ENCODE measurements at places on chromosomes 13 and 19.

- DNase-seq: peak; percentile 22
Observed at GRCh38 chr19:47280183-47280797, 5.6 kb downstream of the INAFM1 start.

GRCh38 chr19:36013280-36014011, 567 bp downstream of the ALKBH6 start:
- DNase-seq: no peak

- no peak for DNase-seq
Observed at GRCh38 chr19:10399878-10400277, 3.5 kb downstream of the CDC37 start.

DNA sequence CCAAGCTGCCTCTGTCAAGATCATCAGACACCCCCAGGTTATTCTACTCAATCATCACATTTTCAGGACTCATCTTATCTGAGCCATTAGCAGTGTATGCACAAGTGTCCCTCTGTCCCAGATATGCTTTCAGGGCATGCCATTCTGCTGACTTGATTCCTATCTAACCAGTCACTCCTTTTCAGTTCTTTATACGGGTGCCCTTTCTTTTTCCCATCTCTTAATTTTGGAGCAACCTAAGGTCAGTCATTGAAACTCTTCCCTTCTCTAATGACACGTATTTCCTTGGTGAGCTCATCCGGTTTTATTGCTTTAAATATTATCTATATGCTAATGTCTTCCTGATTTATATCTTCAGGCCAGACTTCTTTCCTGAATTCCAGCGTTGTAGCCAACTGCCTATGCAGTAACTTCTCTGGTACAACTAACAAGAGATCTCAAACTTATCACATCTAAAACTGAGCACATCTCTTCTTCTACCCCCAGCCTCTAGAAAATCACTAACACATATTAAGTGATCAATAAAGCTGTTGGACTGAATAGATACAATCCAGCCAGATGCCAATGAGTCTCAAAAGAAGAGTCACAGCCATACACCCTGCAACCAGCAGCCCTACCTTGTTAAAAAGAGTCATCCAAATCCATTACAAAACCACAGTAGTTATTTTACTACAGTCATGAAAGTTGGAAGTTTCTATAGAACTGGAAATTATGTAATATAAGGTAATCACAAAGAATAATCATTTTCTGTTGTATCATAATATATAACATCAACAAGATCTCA, 58.8 kb downstream of the DCLK1 start:
- DNase-seq: no peak

DNA sequence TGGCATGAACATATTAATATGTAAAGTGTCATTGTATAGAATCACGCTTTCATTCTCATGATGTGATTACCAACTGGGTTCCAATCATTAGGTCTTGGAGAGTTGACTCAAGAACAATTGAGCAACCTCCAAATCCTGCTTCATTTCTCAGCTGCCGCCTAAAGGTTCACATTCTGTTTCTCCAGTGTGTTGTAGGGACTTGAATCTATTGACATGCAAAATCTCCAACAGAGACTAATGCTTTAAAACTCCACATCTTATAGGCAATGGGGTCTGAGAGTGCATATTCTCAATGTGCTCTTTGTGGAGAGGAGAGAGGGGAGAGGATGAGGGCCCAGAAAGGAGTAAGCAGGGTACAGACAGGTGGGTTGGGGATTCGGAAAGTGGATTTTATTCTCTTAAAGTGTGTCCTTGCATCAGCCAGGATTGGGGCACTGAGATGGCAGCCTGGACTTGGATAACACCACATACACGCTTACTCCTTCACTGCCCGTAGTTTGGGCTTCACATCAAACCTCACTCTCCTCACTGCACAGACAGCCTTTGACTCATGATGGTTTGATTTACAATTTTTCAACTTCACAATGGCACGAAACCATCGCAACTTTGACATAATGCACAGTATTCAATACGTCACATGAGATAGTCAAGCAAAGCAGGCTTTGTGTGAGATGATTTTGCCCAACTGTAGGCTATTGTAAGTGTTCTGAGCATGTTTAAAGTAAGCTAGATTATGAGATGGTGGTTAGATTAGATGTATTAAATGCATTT, 241.3 kb upstream of the IRS2 start:
- no peak for DNase-seq

DNA sequence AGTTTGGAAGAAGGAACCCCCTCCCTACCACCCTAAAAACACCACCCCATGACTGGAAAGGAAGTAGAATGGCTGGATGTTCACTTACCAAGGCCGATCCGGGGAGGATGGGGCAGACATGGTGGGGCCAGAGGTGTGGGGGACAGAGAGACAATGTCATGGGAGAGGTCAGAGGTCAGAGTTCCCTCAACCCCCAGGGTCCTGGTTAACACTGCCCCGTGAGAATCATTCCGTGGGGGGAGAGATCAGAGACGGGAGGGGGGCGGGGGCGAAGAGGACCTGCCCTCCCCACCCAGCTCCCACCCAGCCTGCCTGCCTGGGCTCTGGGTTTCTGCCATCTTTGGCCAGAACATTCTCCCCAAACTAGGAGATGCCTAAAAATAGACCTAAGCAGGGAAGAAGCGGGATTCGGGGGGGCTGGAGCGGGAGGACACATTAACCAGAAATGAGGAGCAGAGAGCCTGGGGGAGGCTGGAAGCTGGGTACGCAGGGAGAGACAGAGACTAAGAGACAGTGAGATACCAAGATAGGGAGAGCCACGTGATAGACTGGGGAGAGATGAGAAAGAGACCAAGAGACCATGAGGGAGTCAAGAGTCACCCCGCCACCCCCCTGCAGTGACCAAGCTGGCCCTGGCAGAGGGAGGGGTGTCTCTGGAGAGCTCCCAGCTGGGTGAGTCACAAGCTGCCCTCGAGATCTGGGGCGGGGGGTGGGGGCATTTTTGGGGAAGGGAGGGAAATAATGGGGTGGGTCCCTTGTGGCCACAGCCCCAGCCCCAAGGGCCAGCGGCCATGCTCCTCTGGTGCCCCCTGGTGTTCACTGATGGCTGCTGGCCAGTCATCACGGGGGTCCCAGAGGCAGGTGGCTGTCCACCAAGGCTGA, 6.1 kb upstream of the KANK2 start:
- DNase-seq: peak; percentile 85

- DNase-seq: no peak
Observed at GRCh38 chr13:27171244-27171826, at the start of gene USP12. USP12 (minus strand) TSS chr13:27171811; CDS start chr13:27171639, 172 bp downstream.
